Pulmonary artery endothelial cell (primary cell): ENCODE measurements at places on chromosomes 11 and 22.

DNA sequence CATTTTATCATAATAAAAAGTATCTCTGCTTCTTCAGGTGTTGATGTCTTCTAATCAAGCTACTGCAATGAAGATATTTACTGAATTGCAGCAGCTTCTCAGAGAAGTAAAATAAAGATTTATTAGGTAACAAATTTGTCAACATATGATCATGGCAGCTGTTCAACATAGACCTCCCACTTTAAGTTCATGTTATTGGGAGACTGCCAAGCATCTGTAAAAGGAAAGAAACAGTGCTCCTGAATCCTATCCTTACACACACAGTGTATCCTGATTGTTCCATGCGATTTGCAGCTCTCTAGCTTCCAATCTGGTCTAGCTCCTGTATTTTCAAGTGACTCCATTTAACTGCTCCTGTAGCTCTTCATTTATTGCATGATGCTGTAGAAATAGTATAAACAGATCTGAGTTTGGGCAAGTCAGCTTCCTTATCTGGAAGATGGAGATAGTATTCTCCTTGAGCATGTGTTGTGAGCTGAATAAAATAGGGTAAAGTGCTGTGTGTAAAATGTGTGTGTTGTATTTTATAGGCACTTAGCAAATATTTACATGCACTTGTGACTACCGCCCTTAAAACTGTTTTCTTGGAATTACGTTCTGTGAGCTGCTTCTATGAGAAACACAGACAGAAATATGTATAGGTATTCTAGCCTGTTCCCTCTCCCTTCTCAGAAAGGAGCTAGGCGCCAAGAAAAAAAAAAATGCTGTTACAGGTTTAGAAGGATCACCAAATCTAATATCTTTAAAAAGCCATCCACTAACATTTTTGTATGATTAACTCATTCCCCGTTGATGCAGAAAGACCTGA is 290.6 kb downstream of the JRKL start:
- DNase-seq, result no peak

- no peak for DNase-seq
These were observed 2.3 kb downstream of the CYB5R3 start for GRCh38 chr22:42646569-42647525.

DNA sequence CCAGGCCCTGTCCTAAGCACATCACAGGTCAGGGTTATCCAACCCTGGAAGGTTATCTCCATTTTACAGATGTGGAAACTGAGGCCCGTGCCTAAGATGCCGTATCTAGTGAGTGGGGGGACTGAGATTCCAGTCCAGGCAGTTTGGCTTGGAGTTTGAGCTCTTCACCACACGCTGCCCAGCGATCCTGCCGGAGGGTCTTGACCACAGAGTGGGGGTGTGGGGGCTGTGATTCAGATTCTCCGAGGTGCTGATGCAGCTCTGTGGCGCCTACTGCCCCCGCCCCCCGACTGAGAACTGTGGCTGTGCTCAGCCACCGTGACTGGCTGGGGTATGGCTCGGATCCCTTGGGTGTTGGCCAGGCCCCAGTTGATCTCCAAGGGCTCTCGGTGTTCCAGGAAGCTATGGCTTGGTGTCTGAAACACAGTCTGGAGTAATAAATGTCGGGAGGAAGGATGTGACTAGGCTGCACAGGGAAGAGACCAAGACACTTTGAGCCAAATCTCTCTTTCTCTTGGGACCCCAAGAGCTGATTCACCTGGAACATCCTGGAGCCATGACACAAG is 60.6 kb upstream of the RASD2 start:
- no peak for DNase-seq

GRCh38 chr11:124891373-124891861 is 6.2 kb downstream of the ROBO4 start:
- DNase-seq, result no peak
